ENCODE measurements at places on chromosomes 7 and 10.

GRCh38 chr10:76309070-76309469, 877.6 kb downstream of the LRMDA start:
- no peak for DNase-seq

DNA sequence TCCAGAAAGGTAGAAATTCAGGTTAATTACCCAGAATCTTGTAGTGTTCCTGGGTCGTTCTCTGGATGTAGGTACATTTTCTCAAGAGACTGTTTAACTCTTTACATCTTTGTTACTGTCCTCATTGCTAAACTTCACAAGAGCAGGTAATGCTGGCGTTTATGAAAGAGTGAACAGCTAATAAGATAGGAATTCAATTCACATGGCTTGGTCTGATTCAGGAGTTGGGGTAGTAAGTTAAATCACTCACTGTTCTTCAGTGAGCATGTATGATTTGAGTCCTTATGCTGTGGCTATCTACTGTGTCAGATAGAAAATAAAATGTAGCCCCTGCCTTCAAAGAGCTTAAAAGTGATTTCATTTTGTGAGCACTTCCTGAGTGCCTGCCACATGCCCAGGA, 480.0 kb downstream of the LRMDA start:
- DNase-seq = no peak

GRCh38 chr7:70595370-70595754, 536.6 kb upstream of the GALNT17 start:
- no peak for DNase-seq

DNA sequence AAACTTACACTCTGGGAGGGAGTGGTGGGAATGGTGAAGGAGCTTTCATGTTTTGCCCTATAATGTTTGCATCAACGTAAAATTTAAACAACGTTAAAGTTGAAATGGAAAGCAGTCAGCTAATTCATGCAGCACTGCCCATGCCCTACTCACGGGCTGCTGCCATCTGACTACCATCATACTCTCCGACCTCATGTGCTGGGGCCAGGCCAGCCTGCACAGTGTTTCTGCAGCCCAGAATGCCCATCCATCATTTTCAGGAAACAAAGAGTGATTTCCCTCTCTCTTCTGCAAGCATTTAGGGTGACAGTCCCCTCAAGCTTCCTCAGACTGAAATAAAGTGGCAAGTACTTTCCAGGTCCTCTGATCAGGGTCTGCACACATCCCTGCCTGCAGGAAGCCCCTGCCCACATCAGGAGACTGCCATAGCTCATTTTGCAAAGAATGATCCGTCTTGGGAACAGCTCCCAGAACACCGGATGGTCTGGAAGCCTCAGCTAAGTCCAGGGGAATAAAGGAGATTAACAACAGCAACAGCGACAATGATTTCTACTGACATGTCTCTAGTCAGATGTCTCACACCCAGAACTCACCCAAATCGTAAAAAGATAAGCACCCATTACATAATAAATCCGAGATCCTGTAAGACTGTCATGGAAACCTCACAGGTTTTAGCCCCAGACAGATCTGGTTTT, 40.3 kb downstream of the ARHGAP22 start:
- no peak for DNase-seq

DNA sequence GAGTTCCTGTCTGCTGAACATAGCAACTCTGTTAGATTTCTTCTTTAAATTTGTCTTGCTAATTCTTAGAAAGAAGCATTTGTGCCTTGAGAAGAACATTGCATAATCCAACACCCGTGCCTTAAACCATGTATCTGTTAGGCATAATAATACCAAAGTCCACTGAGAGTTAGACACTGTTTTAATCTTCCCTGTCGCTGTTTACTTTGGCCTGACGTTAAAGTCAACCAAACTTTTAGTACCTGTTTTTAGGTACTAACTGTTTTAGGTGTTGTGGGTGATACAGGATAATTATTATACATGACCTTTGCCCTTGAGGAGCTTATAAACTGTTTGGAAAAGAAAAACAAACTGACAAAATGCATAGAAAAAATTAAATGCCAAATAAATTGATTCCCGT, 43.6 kb downstream of the KLHDC10 start:
- no peak for DNase-seq

- no peak for DNase-seq
These were observed 46.4 kb upstream of the MKRN1 start for GRCh38 chr7:140525743-140526142.

- no peak for DNase-seq
These were observed 232.5 kb downstream of the SKIDA1 start for GRCh38 chr10:21292763-21293517.

DNA sequence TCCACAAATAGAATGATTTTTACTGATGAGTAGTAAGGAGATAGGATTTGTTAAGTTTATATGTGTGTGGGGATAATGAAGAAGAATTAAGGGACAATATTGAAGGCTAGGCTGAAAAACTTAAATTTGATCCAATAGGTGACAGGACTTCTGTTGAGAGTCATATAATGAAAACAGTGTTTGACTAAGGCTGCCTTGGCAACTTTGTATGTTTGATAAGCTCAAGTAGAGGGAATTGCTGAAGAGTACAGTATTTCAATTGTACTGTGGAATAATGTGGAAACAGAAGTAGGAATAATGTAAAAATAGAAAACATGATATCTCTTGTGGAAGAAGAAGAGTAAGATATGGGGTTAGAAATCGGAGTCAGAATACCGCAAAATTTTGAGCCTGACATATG, 10.5 kb downstream of the R3HCC1L start:
- DNase-seq = no peak

DNA sequence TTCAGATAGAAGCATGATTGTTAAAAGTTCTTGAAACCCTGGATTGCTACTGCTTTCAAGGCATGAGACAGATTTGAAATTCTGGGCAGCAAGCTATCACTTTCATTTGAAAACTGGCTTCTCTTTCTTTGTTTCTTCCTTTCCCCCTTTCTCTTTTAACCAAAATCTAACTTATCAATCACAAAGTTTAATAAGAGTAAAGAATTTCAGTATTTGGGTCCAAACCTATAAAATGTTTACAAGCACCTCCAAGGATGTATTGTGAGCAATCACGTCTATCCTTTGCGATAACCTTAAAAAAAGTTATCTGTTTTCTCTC, 21.6 kb upstream of the RPA3 start:
- DNase-seq = no peak

DNA sequence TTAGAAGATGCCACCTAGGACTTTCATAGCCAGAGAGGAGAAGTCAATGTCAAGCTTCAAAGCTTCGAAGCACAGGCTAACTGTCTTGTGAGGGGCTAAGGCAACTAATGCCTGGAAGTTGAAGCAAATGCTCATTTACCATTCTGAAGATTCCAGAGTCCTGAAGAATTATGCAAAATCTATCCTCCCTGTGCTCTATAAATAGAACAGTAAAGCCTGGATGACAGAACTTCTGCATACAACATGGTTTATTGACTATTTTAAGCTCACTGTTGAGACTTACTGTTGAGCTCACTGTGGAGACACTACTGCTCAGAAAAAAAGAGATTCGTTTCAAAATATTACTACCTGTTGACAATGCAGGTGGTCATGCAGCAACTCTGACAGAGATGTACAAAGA, 28.6 kb downstream of the TNS3 start:
- DNase-seq = no peak
